ENCODE measurements at places on chromosomes 16 and 17. TPM values are rescaled to one million over a fixed set of nuclear protein-coding genes. Genes with fewer than 3 reads are reported as not detected.

- no peak overlapping the region for H3K27ac ChIP-seq
- H3K4me1 ChIP-seq = no peaks in the 10 kb centered on the region
- H3K27me3 ChIP-seq = peaks cover 5% of the 10 kb centered on the region
- no peaks in the 10 kb centered on the region for H3K36me3 ChIP-seq
- DNase-seq = no peak
- no peak overlapping the region for H3K4me3 ChIP-seq
Measured at GRCh38 chr16:8581831-8582580, 8.3 kb downstream of the TMEM114 start.

DNA sequence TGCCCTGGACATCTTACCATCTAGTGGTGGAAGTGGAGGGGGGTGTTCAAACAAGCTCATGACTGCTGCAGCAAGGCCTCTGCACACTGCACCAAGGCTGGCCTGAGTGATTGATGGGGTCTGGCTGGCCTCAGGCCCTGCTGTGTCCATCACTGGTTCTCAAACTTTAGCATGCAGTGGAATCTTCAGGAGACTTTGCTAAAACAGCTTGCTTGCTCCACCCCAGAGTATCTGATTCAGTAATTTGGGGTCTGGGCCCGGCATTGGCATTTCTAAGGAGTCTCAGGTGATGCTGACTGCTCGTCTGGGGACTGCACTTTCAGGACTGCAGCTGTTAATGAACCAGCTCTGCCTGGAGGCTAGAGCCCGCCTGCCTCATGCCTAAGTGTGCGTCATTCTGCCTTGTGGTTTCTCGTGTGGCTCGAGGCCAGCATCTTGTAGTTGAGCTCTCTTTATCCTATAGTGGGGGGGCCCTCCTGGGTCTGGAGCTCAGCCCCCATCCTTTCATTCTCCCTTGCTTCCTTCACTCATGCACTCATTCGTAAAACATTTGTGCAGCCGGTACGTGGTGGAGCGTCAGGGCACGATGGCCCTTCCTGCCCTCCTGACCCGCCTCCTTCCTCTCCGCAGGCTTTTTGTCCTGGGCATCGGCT is 4.1 kb downstream of the MGAT5B start:
- no peak overlapping the region for H3K4me3 ChIP-seq
- H3K4me1 ChIP-seq = peaks cover 34% of the 10 kb centered on the region
- H3K36me3 ChIP-seq = no peaks in the 10 kb centered on the region
- H3K27me3 ChIP-seq = peaks cover 49% of the 10 kb centered on the region
- H3K27ac ChIP-seq = no peak overlapping the region

- H3K27me3 ChIP-seq = no peaks in the 10 kb centered on the region
- DNase-seq = no peak
- H3K4me3 ChIP-seq = no peak overlapping the region
Measured at GRCh38 chr17:34974794-34975785, 5.2 kb upstream of the LIG3 start.

DNA sequence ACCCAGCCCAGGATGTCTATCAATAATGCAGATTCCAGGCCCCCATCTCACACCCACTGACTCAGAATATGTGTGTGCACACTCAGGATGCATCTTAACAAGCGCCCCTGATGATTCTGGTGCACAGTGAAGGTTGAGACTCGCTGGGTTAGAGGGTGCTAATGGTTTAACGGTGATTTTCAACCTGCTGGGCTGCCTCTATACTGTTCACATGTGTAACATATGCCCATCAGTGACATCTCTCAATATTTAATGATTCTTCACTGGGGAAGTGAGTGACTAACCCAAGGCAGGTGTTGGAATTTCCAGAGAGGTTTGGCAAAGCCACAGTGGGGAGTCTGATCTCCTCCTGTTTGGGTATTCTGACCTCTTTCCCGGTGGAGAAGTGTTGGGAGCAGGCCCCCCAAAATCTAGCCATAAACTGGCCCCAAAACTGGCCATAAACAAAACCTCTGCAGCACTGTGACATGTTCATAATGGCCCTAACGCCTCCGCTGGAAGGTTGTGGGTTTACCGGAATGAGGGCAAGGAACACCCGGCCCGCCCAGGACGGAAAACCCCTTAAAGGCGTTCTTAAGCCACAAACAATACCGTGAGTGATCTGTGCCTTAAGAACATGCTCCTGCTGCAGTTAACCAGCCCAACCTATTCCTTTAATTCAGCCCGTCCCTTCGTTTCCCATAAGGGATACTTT is 4.1 kb upstream of the DOC2B start:
- DNase-seq = no peak
- H3K4me1 ChIP-seq = peaks cover 3% of the 10 kb centered on the region
- no peak overlapping the region for H3K27ac ChIP-seq
- peaks cover 39% of the 10 kb centered on the region for H3K27me3 ChIP-seq
- no peaks in the 10 kb centered on the region for H3K36me3 ChIP-seq
- H3K4me3 ChIP-seq = no peak overlapping the region

- DNase-seq = no peak
- H3K36me3 ChIP-seq = no peaks in the 10 kb centered on the region
- no peak overlapping the region for H3K4me3 ChIP-seq
- H3K27me3 ChIP-seq = no peaks in the 10 kb centered on the region
- H3K27ac ChIP-seq = no peak overlapping the region
Measured at GRCh38 chr17:42246515-42246914, 29.7 kb downstream of the STAT5B start.

DNA sequence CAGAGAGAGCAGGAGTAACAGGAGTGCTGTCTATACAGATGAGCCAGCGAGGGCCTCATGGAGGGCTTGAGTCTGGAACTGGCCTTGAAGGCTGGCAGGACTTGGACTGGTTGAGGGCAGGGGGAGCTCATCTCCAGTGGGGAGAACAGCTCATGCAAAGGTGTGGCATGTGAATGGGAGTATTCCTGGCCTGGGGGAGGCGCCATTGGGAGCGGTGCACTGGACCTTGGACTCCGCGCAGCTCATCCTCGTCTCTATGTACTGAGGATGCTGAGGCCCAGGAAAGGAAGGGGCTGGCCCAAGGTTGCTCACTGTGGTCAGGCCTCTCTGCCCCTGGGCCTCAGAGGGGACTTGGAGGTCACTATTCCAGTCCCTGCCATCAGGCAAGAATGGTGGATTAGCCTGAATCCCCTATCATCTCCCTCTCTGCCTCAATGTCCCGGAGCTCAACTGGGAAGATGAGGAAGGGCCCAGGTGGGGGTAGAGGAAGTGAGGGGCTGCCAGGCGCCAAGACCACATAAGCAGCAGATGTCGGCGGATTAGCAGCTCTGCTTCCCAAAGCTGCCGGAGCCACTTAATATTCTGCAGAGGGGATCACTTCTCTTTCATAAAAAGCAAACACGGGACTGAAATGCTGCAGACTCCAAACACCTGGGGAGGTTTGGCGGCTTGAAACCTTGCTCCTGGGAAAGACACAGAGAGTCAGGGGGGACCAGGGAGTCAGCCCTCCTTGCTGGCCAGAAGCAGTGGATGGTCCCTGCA is 88.9 kb downstream of the SDK2 start:
- H3K27ac ChIP-seq = no peak overlapping the region
- no peaks in the 10 kb centered on the region for H3K36me3 ChIP-seq
- H3K4me1 ChIP-seq = peaks cover 3% of the 10 kb centered on the region
- H3K4me3 ChIP-seq = no peak overlapping the region
- no peak for DNase-seq

DNA sequence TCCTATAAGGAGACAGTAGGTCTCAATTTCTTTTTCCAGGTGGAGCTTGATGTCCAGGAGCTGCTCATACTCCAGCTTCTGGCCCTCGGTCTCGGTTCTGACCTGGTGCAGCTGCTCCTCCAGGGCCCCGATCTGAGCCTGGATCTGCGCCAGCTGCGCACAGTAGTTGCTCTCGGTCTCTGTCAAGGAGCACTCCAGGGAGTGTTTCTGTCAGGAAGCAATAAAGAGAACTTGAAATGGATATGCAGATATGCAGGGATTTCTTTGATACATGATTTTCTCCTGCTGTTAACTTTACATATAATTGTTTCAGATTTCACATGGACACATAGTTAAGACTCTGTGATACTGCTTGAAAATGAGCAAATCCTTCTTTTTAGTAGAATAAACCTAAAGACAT is 4.7 kb downstream of the KRT25 start:
- no peak overlapping the region for H3K4me3 ChIP-seq
- H3K27ac ChIP-seq = no peak overlapping the region
- no peaks in the 10 kb centered on the region for H3K36me3 ChIP-seq
- no peaks in the 10 kb centered on the region for H3K27me3 ChIP-seq
- no peak for DNase-seq

DNA sequence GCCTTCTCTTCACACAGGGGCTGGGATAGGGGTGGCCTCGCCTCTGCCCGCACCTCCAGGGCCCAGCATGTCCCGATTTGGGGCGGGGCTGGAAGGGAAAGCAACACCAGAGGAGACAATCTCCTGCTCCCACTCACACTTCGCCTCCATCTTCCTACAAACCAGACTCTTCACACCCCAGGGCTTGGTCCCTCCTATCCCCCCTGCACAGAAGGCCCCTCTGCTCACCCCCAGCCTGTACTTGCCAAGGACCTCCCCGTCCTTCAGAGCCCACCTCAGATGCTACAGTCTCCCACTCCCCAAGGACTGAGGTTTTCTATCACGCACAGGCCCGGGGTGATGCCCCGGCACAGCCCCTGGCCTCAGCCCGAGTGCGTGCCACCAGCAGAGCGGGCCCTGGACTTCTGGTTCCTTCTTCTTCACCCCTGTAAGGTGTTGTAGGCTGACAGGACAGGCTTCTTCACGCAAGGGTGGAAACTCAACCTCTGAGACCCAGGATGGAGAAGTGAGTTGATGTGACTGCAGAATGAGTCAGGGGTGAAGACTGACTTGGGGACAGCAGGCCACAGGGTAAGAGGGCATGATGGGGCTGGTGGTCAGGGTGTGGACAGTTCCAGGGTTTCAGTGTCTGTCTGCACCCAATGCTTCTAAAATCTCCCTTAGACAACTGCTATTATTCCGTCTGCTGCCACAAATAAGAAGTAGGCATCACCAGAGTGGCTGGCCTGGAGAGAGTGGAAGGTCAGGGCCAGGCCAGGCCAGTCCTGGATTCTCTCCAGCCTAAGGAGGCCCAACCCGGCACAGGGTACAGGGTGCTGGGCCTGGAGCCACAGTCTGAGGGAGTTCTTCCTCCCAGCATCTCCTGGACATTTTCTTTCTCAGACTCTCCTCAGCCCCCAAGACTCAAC is 2.5 kb downstream of the ITGAE start:
- no peak for DNase-seq
- peaks cover 9% of the 10 kb centered on the region for H3K4me1 ChIP-seq
- H3K4me3 ChIP-seq = no peak overlapping the region
- no peaks in the 10 kb centered on the region for H3K27me3 ChIP-seq

- H3K4me3 ChIP-seq = no peak overlapping the region
- no peak overlapping the region for H3K27ac ChIP-seq
Measured at GRCh38 chr16:19853132-19853741, 31.4 kb downstream of the GPRC5B start.

- H3K27me3 ChIP-seq = no peaks in the 10 kb centered on the region
- peak overlapping the region; percentile 86 for H3K4me3 ChIP-seq
- H3K27ac ChIP-seq = peak overlapping the region; percentile 66
- peaks cover 13% of the 10 kb centered on the region for H3K36me3 ChIP-seq
- no peak for DNase-seq
Measured at GRCh38 chr16:69311533-69312387, 610 bp downstream of the VPS4A start.

- H3K4me1 ChIP-seq = peaks cover 8% of the 10 kb centered on the region
- H3K27ac ChIP-seq = peak overlapping the region; percentile 68
- peaks cover 4% of the 10 kb centered on the region for H3K36me3 ChIP-seq
- H3K27me3 ChIP-seq = no peaks in the 10 kb centered on the region
- peak overlapping the region; percentile 97 for H3K4me3 ChIP-seq
- DNase-seq = no peak
Measured at GRCh38 chr17:32142857-32143526, 690 bp downstream of the RHOT1 start.

DNA sequence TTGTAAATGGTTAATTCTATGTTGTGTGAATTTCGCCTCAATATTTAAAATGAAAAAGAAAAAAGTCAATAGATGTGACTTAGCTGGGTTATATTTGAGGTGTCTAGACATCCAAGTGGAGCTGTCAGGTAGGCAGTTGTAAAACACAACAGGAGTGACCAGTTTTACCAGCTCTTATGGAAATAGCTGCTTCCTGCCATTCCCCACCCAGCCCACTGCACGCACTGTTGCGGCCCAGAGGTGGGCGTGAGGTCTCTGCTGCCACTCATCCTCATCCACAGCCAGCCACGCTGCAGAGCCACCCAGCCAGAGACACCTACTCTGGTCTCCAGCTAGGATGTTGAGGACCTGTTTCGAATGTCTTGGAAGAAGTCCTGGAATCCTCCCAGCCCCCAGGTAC is 3.4 kb upstream of the CARD14 start:
- no peak overlapping the region for H3K27ac ChIP-seq
- no peak for DNase-seq
- no peak overlapping the region for H3K4me3 ChIP-seq
- H3K4me1 ChIP-seq = peaks cover 9% of the 10 kb centered on the region

DNA sequence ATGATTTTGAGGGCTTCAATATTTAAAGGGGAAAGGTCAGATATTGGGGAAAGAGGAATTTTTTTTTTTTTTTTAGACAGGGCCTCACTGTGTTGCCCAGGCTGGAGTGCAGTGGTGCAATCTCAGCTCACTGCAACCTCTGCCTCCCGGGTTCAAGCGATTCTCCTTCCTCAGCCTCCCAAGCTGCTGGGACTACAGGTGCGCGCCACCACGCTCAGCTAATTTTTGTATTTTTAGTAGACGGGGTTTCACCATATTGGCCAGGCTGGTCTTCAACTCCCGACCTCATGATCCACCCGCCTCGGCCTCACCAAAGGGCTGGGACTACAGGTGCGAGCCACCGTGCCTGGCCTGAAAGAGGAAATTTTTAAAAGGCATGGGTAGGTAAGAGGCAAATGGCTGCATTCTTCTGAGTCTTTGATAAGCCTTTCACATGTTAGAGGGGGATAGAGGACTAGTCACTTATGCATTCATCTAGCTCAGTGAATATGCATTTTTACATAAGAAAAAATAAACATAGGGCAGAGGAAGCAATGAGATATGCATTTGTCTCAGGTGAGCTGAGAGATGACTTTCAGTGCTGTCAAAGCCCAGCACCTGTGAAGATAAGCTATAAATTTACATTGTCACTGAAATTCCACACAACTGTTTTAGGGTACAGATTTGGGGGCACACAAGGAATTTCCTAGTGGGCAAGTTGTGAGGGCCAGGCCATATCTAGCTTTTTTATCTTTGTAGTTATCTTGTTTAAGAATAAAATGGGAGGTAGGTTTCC is 1.1 kb upstream of the FCSK start:
- no peaks in the 10 kb centered on the region for H3K4me1 ChIP-seq
- H3K27ac ChIP-seq = peak overlapping the region; percentile 97
- H3K36me3 ChIP-seq = no peaks in the 10 kb centered on the region

GSG1L gene
- not detected for polyA plus RNA-seq

TPSAB1 gene
- not detected for polyA plus RNA-seq

CCL22 gene
- not detected for polyA plus RNA-seq

All from keratinocyte (primary cell).